Activated CD8-positive, alpha-beta memory T cell treated with anti-CD3 and anti-CD28 coated beads, Interleukin-2, amount 10 ng/mL, durations not matched to agents 7 days and 5 days (primary cell): ENCODE measurements at places on chromosomes 4 and X. TPM values are rescaled to one million over a fixed set of nuclear protein-coding genes. Genes with fewer than 3 reads are reported as not detected.

ADH6 gene
- not detected for total RNA-seq

RENBP gene
- total RNA-seq: 7.5 TPM

SNCA gene
- 1.6 TPM for total RNA-seq

TCEAL7 gene
- not detected for total RNA-seq

RASSF6 gene
- total RNA-seq: not detected

SPP1 gene
- total RNA-seq: not detected

AKAP17A gene
- 83.9 TPM for total RNA-seq

NLGN3 gene
- total RNA-seq: 0.87 TPM

SOX3 gene
- total RNA-seq: not detected

CENPVL1 gene
- total RNA-seq: not detected

MAGEB1 gene
- not detected for total RNA-seq

HTN3 gene
- not detected for total RNA-seq

PSAPL1 gene
- total RNA-seq: not detected
